ENCODE measurements at places on chromosomes 7 and 10. TPM values are rescaled to one million over a fixed set of nuclear protein-coding genes. Genes with fewer than 3 reads are reported as not detected.

DNA sequence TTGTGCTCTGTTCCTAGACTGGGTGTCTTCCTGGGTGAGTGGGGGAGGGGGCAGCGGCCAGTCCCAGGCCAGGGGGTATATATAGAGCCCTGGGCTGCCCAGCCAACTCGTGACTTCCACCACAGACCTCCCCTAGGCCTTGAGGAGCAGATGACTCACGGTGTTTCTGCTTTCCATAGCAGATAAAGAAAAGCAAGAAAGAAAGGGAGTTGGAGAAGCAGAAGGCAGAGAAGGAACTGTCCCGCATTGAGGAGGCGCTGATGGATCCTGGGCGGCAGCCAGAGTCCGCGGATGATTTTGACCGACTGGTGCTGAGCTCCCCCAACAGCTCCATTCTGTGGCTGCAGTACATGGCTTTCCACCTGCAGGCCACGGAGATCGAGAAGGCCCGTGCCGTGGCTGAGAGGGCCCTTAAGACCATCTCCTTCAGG lies 10.1 kb downstream of the CALHM2 start:
- no peak for DNase-seq

GPR26 gene
- not detected for total RNA-seq

LMBR1 gene
- total RNA-seq: 78.1 TPM

PTF1A gene
- not detected for total RNA-seq

DNA sequence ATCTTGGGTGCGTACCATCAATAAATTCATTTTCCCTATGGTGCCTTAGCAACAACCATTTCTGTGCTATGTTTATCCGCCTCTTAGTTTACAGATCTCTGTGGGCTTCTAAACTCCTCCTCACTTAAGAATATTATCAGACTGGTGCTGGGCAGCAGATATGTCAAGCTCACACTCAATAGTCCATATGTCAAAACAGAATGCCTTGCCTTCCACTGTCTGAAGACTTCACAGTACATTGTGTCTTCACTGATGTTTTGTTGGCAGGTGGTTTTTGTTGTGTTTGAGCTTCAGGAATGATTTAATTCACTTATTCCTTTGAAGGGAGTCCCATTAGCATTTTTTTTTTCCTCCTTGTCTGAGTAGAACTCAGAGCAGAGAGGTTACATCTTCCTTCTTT lies 419.6 kb downstream of the DNAJB9 start:
- no peak for DNase-seq

CRYGN gene
- total RNA-seq: not detected

DNA sequence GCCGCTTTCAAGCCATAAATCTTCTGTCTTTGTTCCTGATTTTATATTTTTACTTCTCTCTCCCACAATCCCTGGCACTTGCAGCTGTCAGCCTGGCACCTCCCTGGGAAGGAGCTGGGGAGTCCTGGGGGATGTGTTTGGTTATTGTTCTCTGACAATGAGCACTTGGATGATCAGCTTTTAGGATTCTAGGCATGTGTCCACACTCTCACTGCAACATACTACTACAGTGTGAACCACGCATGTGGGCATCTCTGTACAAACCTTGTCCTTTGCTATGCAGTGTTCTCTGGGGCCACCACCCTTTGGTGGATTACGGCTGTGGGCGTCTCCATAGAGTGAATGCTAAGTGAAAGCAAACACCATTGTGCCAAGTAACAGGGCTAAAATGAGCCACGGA lies 168.4 kb upstream of the KMT2E start:
- no peak for DNase-seq

PIP gene
- not detected for total RNA-seq

DNA sequence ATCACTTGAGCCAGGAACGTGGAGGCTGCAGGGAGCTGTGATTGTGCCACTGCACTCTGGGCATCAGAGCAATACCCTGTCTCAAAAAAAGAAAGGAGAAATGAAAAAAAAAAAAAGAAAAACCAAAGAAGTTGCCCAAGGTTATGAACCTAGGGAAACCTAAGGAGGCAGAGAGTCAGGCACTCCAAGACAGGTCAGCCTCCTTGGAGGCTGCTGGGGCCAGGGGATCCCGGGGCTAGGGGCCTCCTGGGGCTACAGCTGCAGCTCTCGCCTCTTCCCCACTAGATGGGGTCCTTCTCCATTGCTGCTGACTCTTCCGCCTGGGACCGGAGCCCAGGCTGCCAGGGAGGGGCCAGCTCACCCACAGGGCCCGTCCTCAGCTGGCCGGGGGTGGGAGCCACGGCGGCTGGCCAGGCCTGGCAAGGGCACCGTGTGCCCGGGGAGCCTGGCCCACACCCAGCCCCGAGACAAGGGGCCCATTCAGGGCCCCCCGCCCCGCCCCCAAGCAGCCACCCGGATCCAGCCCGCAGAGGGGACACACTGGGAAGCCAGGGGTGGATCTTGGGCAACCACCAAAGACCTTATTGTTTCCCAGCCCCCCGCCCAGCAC lies 1.7 kb upstream of the SPACDR start:
- peak; percentile 69 for DNase-seq

- no peak for DNase-seq
These were observed 1005.8 kb downstream of the NRG3 start for GRCh38 chr10:82880776-82881290.

DNA sequence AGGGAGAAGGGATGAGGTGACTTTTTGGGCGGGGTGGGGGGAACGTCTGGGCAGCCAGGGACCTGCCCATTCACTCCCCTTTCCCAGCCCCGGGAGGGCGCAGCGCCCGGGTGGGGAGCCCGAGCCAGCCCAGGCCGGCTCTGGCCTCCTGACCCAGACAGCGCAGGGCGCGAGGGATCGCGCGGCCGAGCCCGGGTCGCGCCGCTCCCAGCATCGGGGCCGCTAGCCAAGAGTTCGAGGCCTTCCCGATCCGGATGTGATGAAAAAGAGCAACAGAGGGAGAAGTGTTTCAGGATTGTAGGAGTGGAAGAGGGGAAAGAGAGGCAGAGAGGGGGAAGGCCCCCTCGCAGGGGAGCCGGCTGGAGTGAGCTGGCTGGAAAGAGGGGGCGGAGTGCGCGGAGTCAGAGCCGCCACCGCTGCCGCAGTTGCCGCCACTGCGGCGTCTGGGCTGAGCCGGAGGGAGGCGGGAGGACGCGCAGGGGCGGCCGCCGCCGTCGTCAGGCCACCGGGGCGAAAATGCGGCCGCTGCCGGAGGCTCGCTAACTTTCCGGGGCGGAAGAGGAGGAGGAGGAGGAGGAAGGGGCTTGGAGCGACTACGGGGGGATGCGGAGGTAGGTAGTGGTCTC lies at the start of gene MDFIC:
Gene MDFIC (plus strand): TSS at position 69 of the 626 bp plus-strand sequence. CDS start 940 bp downstream, outside the sequence.
- peak; percentile 46 for DNase-seq

SFRP5 gene
- 4.6 TPM for total RNA-seq

DNA sequence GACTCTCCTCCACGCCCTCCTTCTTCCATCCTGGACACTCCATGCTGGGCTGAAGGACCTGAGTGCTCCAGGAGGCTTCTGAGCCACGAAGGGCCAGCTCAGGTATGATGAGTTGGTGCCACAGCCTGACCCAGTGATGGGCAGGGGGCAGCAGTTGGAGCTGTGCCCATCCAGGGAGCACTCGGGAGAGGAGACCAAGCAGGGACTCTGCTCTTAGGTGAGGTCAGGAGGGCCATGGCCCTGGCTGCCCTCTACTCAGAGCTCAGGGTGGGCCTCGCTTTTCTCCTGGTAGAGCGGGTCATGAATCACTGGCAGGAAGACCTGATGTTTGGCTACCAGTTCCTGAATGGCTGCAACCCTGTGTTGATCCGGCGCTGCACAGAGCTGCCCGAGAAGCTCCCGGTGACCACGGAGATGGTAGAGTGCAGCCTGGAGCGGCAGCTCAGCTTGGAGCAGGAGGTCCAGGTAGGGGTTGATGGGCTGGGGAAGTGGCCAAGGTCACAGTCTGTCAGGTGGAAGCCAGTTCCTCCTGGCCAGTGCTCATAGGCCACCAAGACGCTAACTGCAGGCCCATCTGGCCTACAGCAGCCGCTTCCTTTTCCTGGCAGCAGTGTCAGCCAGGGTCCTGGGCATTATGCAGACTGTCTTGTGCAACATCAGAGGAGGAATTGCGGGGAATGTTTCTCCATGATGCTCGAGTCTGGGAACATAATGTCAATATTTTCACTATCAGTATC lies 50.8 kb downstream of the ALOX5 start:
- DNase-seq: no peak

DNA sequence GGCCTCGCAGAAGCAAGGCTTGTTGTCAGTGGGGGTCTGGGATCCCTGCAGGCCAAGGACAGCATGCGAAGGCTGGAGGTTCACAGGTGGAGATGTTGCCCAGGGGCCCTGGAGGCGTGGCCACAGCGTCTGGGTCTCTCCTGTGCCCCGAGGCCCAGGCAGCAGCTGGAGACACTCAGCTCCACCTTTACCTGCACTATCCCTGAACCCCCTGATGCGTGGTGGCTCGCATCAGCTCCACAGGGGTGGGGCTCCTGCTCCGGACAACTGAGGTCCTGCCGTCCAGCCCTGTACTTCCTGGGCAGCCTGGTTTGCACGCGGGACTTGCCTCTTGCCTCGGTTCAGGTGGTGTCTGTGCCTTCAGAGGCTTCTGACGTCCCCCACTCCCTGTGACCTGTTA lies 54.6 kb upstream of the ZNF32 start:
- DNase-seq: no peak

DNA sequence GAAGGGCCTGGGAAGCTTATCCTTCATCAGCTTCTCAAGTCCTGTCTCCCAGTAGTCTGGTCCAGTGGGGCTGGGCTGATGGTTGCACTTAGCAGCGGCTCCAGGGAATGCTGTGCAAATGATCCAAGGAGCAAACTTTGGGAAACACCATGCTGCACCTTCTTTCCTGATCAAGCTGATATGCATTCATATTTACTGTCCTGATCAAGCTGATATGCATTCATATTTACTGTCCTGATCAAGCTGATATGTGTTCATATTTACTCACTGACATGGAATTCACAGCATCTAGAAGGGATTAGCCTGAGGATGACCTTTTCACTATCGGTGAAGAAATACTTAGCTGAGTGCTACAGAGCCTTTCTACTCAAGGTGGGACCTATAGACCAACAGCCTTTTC lies 330.7 kb downstream of the BMPER start:
- DNase-seq: no peak

DNA sequence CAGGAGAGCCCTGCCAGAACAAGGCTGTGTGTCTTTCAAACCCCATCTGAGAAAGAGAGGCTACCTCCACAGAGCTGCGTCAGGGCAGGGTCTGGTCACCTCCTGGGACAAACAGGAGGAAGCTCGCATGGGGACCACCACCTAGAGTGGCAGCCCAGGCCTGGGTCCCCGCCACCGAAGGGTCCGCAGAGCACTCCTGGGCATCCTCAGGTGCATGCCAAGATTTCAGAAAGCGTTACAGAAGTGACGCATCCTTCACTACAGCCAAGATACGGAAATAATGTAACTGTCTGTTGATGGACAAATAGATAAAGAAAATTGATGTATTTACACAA lies 42.6 kb downstream of the GSDME start:
- DNase-seq: no peak

VOPP1 gene
- 68.9 TPM for total RNA-seq

GRCh38 chr7:37901890-37902524 lies 14.6 kb downstream of the SFRP4 start:
- DNase-seq: no peak

GRCh38 chr7:94324380-94325121 lies 70.1 kb upstream of the COL1A2 start:
- no peak for DNase-seq

DNA sequence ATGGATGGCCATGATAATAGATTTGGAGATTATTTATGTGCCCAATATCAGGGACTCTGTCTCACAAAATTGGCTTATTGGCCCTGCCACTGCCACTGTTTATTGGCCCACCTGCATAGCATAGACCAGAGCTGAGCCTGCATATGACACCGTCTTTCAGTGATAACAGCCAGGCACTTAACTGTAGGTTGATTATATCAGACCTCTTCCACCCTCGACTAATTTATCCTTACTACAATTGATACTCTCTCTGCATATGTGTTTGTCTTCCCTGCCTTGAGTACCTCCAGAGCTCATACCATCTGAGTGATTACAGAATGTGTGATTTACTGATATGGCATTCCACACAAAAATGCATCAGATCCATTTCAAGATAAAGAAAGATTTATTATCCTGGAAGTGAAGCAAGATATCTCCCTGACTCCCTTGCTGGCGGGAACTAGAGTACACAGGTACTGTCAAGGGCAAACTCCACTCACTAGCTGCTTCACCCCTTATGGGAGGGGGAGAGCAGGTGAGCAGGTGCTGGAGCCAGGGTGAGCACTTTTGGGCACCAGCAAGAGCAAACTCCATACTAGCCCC lies 13.1 kb upstream of the SAMD9L start:
- no peak for DNase-seq

GRCh38 chr10:16987976-16988610 lies 141.5 kb downstream of the CUBN start:
- DNase-seq: no peak

DNA sequence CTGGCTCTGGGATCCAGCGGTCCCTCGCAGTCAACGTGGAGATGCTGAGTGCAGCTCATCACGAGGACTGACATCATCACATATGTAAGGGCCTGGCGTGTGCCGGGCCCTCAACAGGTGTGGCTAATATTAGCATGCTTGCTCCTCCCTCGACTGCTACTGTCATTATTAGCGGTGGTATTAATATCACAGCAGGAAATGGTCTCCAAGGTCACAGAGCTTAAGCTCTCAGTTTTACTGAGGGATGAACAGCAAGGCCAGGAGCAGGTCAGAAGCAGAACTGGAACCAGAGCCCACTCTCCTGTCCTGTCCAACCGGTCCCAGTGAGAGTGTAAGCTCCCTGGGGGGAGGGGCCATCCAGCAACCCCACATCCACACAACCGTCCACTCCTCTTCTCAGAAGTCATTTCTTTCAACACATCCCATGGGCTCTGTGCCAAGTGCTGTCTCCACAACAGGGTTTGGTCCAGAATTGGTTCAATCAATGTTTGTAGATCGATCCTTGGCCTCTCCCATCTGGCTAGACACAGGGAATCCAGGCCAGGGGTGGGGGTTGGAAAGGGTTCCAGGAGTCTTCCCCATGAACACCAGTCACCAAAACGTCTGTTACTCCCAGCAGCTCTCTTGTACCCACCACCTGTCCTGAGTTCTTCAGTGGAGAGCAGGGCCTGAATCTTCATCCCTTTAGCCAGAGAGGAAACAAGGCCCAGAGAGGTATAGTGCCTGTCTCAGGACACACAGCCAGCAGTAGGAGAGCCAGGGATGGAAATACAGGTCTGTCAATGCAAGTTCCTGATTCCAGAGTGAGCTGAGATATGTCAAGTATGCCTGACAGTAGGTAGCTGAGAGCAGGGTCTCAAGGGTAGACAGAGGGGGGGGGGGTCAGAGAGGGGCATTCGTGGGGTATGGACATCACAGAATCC lies 45.3 kb upstream of the ZMIZ1 start:
- DNase-seq: no peak

- no peak for DNase-seq
These were observed 133.7 kb upstream of the CTBP2 start for GRCh38 chr10:125294109-125294508.

GRCh38 chr7:70884440-70884764 lies 247.5 kb upstream of the GALNT17 start:
- DNase-seq: no peak

SFXN3 gene
- 54.6 TPM for total RNA-seq

DNA sequence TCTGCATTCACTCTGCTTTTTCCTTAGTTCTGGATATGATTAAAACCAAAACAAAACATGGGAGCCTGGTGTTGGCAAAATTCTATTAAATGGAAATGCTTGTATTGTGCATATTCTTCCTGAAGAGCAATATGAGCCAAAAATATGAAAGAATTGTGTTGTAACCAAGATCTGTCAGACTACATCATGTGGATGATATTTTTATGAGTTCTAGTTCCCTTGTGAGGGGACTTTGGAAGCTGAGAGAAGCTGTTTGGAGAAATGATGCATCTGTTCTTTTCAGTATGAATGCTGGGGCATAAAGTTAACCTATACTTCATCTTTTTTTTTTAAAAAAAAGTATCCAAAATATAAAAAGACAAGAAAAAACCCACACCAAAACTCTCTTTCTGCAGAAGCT lies 782.7 kb downstream of the ANKRD7 start:
- no peak for DNase-seq

ZNF487 gene
- total RNA-seq: 6.3 TPM

All from transverse colon (tissue), 4 donors.